ENCODE measurements at places on chromosomes 13 and 19.

- no peaks in the 10 kb centered on the region for H3K36me3 ChIP-seq
- no peak for DNase-seq
- H3K4me1 ChIP-seq = no peaks in the 10 kb centered on the region
- no peak overlapping the region for H3K4me3 ChIP-seq
- no peak overlapping the region for H3K27ac ChIP-seq
These were observed 221.9 kb downstream of the TSHZ3 start for GRCh38 chr19:31127134-31127967.

DNA sequence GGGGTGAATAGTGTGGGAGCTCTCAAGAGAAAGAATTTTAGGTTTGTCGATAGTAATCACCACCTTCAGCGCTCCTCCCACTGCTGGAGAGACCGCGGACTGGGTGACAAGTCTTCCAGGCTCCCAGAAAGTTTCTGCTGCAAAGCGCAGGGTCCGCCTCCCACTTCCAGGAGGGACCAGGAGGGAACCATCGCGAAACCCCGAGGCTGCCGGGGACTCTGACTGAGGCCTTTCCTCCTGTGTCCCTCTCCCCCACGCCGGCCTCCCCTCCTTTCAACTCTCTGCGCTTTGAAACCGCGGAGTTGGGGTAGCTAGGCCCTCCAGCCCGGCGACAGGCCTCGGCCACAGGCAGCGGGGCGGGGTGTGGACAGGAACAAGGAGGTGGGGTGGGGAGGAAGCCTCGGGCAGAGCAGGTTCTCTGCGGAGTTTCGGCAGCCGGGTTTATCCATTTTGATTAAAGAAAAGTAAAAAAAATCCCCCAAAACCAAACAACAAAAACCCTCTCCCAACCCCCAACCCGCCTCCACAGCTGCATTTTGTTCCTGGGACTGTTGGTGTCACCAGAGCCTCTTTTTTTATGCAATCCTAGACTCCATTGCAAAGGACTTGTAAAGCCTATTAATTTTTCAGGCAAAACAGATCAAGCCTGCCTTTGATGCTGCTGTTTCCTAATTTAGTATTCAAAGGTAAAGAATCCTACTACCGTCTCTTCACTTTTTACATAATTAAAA is 157.2 kb downstream of the TM9SF2 start:
- DNase-seq = no peak
- H3K27ac ChIP-seq = peak overlapping the region; percentile 87
- peak overlapping the region; percentile 27 for H3K4me3 ChIP-seq

- peaks cover 9% of the 10 kb centered on the region for H3K36me3 ChIP-seq
- no peak overlapping the region for H3K4me3 ChIP-seq
- DNase-seq = no peak
- peaks cover 4% of the 10 kb centered on the region for H3K4me1 ChIP-seq
These were observed 4.2 kb downstream of the APOE start for GRCh38 chr19:44909775-44910174.

DNA sequence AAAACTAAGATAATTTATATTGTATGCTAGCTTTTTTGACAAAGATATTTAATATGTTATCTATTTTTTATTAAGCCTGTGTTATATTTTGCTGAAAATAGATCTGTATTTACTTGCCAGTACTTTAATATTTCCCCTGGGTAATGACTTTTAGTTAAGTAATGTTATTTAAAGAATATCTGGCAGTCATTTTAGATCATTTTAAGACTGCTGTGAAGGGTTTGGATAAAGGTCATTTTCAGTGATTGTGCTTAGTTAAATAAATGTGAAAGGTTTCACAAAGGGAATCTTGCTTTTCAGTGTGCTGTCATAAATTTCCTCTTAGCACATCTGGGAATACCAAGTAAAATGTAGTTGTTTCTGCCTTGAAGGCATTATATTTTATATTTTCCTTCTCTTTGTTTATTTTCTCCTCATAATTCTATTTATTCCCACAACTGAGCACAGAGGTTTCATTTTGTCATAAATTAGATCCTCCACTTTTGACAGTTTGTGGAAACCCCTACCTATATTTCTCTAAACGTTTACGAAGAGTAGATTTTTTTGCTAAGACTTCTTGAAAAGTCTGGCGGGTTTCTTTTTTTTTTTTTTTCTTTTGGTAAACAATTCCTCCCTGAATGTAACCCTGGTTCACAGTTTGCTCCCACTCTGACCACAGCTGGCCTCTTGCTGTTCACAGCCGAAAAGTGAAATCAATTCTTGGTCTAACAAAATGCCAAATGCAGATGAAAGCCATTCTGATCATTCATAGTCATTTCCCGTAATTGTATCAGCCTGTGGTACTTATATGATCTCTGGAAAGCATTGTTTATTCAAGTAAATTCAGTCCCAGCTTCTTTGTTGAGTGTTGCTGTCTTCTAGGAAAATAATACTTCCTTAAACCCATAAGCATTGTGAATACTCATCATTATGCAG is 87.8 kb downstream of the MAB21L1 start:
- no peaks in the 10 kb centered on the region for H3K27me3 ChIP-seq
- H3K36me3 ChIP-seq = no peaks in the 10 kb centered on the region
- H3K27ac ChIP-seq = no peak overlapping the region
- no peaks in the 10 kb centered on the region for H3K4me1 ChIP-seq
- DNase-seq = no peak
- no peak overlapping the region for H3K4me3 ChIP-seq

GRCh38 chr19:32676186-32676894 is 692 bp downstream of the RGS9BP start:
- H3K4me1 ChIP-seq = peaks cover 8% of the 10 kb centered on the region
- peak overlapping the region; percentile 91 for H3K4me3 ChIP-seq
- peaks cover 26% of the 10 kb centered on the region for H3K27me3 ChIP-seq
- peak; percentile 67 for DNase-seq
- no peak overlapping the region for H3K27ac ChIP-seq
- H3K36me3 ChIP-seq = no peaks in the 10 kb centered on the region

DNA sequence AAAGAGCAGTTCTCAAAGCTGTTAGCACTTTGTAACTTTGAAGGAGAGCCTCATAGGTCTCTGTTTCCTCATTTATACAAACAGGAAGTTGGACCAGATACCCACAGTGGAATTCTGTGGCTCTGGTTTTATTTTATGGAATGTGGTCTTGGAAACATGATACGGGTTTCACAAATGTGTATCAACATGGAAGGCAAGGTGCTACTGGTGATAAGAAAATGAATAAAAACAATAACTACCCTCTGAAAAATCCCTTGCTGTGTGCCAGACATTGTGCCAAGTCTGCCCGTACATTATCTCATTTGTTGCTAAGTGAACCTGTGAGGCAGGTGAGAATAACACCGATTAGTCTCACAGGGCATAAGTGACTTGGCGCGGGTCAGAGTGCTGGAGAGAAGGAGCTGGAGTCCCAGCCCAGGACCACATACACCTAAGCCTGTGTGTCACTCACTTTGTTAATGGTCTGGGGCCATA is 45.0 kb upstream of the RNF113B start:
- H3K27ac ChIP-seq = no peak overlapping the region

DNA sequence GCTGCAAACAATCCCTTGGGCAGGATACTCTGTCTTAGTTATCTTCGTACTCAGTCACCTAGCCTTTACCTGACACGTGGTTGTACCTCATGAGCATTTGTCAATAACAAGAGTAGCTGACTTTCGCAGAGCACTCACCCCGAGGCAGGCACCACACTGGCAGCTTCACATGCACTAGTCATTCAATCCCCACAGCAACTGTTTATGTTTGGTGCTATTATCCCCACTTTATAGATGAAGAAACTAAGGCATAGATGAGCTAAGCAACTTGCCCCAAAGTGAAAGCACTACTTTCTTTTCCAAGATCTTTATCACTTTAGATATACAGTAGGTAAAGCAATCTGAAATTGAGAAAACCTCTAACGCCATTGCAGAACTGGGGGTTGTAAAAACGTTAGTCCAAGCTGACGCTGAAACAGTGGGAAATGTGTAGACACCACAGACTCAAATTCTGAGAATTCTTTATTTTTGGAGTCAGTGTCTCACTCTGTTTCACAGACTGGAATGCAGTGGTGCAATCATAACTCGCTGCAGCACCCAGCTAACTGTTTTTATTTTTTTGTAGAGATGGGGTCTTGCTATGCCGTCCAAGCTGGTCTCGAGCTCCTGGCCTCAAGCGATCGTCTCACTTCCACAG is 446.0 kb downstream of the FOXO1 start:
- H3K27ac ChIP-seq = no peak overlapping the region
- no peaks in the 10 kb centered on the region for H3K36me3 ChIP-seq
- no peaks in the 10 kb centered on the region for H3K27me3 ChIP-seq
- no peak for DNase-seq
- no peaks in the 10 kb centered on the region for H3K4me1 ChIP-seq
- no peak overlapping the region for H3K4me3 ChIP-seq

DNA sequence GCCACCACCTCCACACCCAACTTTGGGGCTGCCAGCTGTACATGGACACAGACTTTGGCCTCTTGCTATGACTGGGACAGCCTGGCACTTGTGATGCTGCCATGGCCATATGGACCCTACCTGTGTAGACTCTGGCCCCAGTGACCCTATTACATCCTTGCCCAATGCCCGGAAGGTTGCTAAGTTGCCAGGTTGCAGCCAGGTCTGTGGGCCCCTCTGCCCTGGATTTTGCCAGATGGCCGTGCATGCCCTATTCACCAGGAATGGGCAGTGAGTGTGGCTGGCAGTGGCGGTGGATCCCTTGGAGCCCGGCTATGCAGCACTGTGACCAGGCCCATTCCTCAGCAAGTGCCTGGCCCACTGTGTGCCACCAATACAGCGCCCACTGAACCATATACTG is 8.9 kb upstream of the SDHAF1 start:
- H3K27me3 ChIP-seq = peaks cover 15% of the 10 kb centered on the region
- H3K27ac ChIP-seq = no peak overlapping the region
- no peak for DNase-seq
- H3K4me3 ChIP-seq = no peak overlapping the region
- H3K36me3 ChIP-seq = no peaks in the 10 kb centered on the region

- no peaks in the 10 kb centered on the region for H3K36me3 ChIP-seq
- H3K27ac ChIP-seq = no peak overlapping the region
These were observed 304.4 kb downstream of the DCLK1 start for GRCh38 chr13:35826626-35827254.

- H3K36me3 ChIP-seq = no peaks in the 10 kb centered on the region
- DNase-seq = no peak
- H3K27me3 ChIP-seq = no peaks in the 10 kb centered on the region
- no peak overlapping the region for H3K27ac ChIP-seq
These were observed 23.9 kb downstream of the POP4 start for GRCh38 chr19:29629836-29630534.

- no peaks in the 10 kb centered on the region for H3K27me3 ChIP-seq
- H3K27ac ChIP-seq = no peak overlapping the region
- DNase-seq = no peak
- H3K4me1 ChIP-seq = no peaks in the 10 kb centered on the region
- no peaks in the 10 kb centered on the region for H3K36me3 ChIP-seq
These were observed 65.7 kb downstream of the DACH1 start for GRCh38 chr13:71801165-71801760.

DNA sequence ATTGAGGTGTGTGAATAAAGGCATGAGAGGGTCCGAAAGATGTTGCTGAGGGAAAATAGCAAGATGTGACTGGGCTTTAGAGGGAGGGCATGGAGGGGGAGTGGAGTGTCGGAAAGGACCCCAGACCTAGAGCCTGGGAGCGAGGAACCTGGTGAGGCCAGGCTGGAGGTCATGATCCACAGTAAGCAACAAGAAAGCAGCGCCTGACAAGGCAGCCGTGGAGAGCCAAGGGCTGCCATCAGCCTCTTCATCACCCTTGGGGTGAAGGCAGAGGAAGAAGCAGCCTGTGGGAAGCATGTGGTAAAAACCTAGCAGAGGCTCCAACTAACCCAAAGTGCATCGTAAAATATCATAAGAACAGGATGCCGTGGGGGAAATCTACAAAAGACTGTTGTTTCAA is 162.8 kb upstream of the SOX1 start:
- no peak overlapping the region for H3K27ac ChIP-seq
- no peaks in the 10 kb centered on the region for H3K4me1 ChIP-seq
- no peak for DNase-seq
- no peaks in the 10 kb centered on the region for H3K27me3 ChIP-seq

DNA sequence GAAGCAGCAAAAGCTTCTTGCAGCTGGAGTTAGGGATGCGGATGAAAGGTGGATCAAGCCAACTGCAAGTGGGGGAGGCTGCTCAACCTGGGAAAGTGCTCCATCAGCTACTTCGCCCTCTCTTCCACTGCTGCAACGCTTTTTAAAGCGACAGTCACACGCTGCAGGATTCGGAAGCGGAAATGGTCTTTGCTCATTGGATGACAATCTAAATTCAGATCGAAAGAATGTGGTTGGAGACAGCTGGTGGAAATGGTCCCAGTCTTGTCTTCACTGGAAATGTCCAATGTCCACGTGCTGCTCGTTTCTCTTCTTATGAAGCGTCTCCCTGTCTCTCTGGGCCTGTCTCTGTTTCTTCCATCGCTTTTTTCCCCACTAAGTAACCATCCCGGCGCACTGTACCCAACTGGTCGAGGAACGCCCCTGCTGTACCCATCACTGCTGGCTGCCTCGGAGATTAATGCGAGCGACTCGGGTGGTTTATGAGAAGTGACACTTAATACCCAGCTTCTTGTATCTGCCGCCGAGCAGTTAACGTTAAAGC is 2.1 kb upstream of the FGF9 start:
- peaks cover 22% of the 10 kb centered on the region for H3K4me1 ChIP-seq
- H3K27me3 ChIP-seq = peaks cover 40% of the 10 kb centered on the region
- no peak for DNase-seq
- H3K4me3 ChIP-seq = peak overlapping the region; percentile 51
- no peak overlapping the region for H3K27ac ChIP-seq

DNA sequence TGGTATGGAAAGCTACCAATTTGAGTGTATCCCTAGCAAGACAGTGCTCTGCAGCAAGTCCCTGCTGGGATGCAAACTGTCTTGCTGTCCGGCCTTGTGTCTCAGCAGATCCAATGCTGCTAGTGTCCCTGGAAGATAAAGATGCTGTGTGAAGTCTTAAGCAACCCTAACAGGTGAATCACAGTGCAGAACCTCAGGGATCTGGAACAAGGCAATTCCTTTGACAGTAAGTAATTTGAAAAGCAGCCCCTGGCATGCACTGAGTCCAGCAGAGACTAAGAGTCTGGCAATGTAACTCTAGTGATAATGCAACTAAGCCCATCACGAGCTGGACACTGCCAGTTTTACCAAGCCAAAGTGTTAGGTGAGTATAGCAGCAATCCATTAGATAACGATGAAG is 1.7 kb upstream of the UCHL3 start:
- H3K27me3 ChIP-seq = no peaks in the 10 kb centered on the region
- H3K27ac ChIP-seq = no peak overlapping the region
- DNase-seq = no peak
- H3K4me3 ChIP-seq = no peak overlapping the region

GRCh38 chr19:33859016-33859415 is 62.3 kb downstream of the KCTD15 start:
- H3K27me3 ChIP-seq = no peaks in the 10 kb centered on the region
- H3K27ac ChIP-seq = no peak overlapping the region
- no peaks in the 10 kb centered on the region for H3K36me3 ChIP-seq
- DNase-seq = no peak
- no peak overlapping the region for H3K4me3 ChIP-seq
- H3K4me1 ChIP-seq = no peaks in the 10 kb centered on the region
